ENCODE measurements at places on chromosomes 2 and 18.

GRCh38 chr2:195732574-195732973 is 75.5 kb downstream of the SLC39A10 start:
- DNase-seq: no peak

GRCh38 chr2:142571934-142572333 is 305.5 kb upstream of the KYNU start:
- no peak for DNase-seq

DNA sequence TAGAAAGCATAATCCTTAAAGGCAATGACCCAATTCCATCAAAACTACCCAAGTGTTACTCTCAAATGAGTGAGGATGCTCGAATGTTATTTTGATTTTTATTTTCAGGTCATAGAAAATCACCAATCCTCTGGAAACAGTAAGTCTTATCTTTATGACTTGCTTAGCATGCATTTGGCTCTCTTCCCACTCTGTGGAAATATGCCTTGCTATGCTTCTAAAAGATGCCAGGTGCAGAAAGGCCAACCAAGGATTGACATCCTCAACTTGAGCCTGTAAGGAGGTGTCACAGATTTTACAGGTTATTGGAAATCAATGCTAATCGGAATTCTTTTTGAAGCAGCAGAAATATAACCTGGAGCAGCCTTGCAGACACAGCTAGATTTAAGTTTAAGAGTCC is 543.9 kb upstream of the LINC00305 start:
- DNase-seq: no peak

DNA sequence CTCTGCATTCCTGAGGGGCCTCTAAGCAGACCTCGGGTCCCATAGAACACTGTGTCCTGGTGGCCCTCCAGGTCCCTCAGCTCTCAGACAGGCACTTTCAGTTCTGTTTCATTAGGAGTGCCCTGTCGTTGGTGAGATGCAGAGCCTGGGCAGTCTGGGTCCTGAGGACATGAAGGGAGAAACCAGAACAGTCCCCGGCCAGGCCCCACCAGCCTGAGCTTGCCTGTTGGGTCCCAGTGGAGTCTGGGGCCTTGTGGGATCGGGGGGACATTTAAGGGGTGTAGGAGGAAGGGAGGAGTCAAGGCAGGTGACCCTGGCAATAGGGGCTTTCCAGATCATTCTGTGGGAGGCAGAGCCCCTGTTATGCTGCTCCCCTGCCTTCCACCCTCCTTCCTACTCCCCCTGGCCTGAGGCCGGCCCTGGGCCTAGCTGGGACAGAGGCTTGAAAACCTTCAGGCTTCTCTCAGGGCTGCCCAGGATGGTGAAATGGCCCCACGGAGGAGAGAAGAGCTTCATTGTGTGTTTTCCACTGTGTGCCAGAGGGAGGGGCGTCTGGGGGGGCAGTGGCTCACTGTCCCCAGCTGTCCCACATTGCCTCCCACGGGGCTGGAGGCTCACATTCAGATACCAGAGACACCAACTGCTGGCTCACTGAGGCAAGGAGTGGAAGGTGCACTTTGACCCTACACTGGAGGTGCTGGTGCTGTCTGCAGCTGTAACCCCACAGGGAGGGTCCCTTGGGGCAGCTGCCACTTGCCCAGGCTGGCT is 26.6 kb upstream of the CATIP start:
- DNase-seq: no peak

GRCh38 chr2:190716176-190716807 is 67.4 kb downstream of the NAB1 start:
- no peak for DNase-seq

DNA sequence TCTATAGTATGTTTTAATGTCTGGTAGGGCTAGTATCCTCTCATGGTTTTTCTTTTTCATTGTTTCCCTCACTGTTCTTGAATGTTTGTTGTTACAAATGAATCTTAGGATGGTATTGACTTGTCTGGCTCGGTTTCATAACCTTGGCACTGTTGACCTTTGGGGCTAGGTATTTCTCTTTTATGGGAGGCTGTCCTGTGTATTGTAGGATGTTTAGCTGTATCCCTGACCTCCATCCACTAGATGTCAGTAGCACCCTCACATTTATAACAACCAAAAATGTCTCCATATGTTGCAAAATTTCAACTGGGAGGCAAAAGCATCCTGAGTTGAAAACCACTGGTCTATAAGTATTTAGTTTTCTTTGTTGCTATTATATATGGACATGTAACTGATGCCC is 7.0 kb upstream of the AOX1 start:
- DNase-seq: no peak

DNA sequence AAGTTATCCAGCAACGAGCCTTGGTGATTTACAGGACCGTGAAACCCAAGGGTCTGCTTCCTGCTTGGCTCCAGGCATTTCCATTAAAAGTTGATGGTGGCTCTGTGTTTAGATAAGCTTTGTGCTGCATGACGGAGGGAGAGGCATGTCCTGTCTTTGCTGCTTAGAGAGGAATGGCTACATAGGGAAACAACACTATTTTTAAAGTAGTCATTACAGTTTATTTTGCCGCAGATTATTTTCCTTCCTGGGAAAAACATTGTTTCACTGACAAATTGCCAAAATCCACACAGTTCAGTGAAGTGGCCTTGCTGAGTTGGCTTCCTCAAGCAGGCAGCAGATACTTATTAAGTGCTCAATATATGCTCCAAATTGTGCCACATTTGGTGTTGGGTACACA is 98.5 kb downstream of the THSD7B start:
- no peak for DNase-seq
